ENCODE measurements at places on chromosomes 12 and 14.

DNA sequence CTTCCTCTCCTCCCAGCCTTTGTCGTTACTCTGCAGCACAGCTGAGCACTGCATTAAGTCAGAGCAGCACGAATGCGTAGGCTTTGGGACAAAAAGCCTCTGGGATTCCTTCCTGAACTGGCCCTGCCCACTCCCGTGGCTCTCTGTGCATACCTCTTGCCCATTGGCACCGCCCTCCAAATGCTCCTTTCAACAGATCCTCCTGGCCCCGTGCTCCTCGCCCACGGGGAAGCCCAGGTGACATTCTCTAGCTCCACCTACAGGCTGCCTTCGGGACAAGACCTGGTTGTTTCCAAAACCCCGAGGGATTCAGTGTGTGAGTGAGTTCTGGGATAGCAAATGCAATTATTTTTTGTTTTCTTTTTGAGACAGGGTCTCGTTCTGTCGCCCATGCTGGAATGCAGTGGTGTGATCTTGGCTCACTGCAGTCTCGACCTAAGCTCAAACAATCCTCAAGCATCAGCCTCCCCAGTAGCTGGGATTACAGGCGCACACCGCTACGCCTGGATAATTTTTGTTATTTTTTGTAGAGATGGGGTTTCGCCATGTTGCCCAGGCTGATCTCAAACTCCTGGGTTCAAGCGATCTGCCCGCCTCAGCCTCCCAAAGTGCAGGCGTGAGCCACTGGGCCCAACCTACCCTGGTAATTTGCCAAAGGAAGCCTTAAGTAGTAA is 17.9 kb upstream of the TDRD9 start:
- peak; percentile 71 for DNase-seq

DNA sequence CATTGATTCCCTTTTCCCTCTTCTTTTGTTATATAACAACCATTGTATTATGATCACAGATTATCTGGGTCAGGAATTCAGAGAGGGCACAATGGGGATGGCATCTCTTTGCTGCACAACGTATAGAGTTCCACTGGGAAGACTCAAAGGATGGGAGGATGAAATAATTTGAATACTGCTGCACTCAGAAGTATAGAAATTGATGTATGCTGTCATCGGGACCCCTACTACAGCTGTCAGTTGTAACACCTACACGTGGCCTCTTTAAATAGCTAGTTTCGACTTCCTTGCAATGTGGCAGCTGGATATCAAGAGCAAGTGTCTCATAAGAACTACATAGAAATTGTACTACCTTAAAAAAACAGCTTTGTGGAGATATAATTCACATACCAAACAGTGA is 408.1 kb downstream of the PDZRN4 start:
- DNase-seq: no peak

DNA sequence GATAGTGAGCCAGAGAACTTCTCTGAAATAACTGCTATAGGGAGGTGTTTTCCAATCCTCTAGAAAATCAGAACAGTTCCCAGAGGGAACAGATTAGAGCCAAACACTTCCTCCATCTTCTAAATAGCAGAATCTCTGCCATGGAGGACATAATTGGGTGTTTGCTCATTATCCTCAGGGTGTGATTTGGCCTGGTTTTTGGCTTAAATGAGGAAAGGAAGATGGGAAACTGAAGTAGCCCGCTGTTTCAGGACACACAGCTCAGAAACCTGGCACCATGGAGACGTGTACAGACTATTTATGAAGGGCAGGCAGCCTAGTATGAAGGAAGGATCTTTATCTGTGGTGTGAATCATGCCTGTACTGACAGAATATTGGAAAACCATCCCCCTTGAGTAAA is 231.7 kb upstream of the PRKD1 start:
- no peak for DNase-seq

- no peak for DNase-seq
These were observed 141.4 kb downstream of the ADGRD1 start for GRCh38 chr12:131094831-131095805.

DNA sequence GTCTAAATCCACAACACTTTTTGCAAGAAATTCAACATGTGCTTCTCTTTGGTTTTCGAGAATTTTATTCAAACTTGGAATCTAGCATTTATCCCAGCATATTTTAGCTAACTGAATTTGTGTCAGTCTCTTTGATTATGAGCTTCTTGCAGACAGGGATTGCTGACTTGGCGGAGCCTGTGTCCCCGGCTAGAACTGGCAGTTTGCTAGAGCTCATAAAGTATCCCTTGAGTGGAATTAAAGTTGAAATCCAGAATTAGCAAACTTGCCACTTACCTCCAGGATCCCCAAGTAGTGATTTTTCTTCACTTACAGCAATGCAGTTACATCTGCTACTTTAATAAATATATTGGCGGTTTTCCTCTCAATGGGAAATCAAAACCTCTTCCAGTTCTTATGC is 306.9 kb downstream of the AACS start:
- DNase-seq: no peak

- no peak for DNase-seq
These were observed 5.9 kb downstream of the KRT86 start for GRCh38 chr12:52280319-52280795.

GRCh38 chr12:18747895-18748294 is 10.0 kb downstream of the CAPZA3 start:
- DNase-seq: no peak

- DNase-seq: no peak
These were observed 140.9 kb downstream of the NTS start for GRCh38 chr12:86015026-86015425.

DNA sequence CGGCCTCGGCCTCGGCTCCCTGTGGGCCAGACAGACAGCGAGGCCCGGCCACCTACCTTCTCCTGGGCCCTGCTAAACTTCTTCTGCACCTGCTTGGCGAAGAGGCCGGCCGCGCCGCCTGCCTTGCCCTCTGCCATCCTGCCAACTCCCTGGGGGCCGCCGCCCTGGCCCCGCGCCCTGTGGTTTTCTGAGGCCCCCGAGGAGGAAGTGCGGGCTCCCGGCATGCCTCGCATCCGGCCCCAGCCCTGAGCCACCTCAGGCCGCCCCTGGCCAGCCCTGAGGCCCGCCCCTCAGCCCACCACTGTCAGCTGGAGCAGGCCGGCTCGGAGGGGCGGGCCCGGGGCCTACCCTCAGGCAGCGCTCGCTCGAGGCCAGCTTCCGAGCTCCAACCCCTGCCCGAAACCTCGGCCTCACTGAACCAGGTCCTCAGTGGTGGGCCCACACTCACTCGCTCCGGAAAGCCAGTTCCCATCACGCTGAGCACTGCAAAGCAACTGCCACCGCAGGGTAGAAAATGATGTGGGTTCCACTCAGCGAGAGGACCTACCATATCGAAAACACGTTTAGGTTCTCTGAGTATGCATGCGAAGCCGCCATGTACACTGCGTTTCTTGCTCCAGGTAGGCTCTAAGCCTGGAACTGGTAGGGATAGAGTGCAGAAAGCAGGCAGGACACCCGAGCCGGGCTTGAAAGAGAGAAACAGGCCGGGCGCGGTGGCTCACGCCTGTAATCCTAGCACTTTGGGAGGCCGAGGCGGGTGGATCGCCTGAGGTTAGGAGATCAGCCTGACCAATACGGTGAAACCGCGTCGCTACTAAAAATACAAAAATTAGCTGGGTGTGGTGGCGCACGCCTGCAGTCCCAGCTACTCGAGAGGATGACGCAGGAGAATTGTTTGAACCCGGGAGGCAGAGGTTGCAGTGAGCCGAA is at the start of gene BIN2:
BIN2 (minus strand) TSS at position 209 of the 930 bp plus-strand sequence; CDS start at position 137, 72 bp downstream.
- peak; percentile 34 for DNase-seq

All from activated CD4-positive, alpha-beta T cell treated with anti-CD3 and anti-CD28 coated beads, Interleukin-2, amount 50 U/mL, for 24 hours (primary cell).